Astrocyte (in vitro differentiated cells and primary cell): ENCODE measurements at places on chromosomes 6 and 20. TPM values are rescaled to one million over a fixed set of nuclear protein-coding genes. Genes with fewer than 3 reads are reported as not detected.

DNA sequence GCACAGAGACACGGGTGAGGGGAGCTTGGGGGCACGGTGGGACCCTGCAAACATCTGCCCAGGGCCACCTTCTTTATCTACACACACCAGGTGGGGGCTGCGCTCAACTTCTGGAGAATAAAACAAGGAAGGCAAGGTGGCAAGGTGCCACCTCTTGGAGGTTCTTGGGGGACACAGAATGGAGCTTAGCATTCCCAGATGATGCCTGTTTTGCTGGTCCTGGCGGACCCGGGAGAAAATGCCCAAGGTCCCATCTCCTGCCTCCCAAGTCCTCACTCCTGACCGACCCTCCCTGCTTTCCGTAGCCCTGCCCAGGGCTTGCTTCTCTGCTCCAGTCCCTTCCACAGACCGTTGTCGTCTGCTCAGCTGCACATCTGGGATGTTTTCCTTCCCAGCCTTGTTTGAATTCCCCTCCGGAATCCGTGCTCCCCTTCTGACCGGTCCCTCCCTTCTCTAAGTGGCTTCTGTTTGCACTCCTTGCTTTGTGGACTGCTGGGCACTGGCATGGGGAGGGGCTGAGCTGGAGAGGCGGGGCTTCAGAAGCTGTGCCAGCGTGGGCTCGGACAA is 13.1 kb downstream of the ITPR3 start:
- no peak for DNase-seq
- H3K36me3 ChIP-seq: no peaks in the 10 kb centered on the region
- peaks cover 14% of the 10 kb centered on the region for H3K4me1 ChIP-seq
- H3K27ac ChIP-seq: no peak overlapping the region

- peaks cover 6% of the 10 kb centered on the region for H3K36me3 ChIP-seq
- H3K27ac ChIP-seq: no peak overlapping the region
- no peak overlapping the region for H3K4me3 ChIP-seq
- no peaks in the 10 kb centered on the region for H3K27me3 ChIP-seq
- H3K4me1 ChIP-seq: peaks cover 5% of the 10 kb centered on the region
These were observed 4.0 kb downstream of the FUCA2 start for GRCh38 chr6:143507358-143508145.

DNA sequence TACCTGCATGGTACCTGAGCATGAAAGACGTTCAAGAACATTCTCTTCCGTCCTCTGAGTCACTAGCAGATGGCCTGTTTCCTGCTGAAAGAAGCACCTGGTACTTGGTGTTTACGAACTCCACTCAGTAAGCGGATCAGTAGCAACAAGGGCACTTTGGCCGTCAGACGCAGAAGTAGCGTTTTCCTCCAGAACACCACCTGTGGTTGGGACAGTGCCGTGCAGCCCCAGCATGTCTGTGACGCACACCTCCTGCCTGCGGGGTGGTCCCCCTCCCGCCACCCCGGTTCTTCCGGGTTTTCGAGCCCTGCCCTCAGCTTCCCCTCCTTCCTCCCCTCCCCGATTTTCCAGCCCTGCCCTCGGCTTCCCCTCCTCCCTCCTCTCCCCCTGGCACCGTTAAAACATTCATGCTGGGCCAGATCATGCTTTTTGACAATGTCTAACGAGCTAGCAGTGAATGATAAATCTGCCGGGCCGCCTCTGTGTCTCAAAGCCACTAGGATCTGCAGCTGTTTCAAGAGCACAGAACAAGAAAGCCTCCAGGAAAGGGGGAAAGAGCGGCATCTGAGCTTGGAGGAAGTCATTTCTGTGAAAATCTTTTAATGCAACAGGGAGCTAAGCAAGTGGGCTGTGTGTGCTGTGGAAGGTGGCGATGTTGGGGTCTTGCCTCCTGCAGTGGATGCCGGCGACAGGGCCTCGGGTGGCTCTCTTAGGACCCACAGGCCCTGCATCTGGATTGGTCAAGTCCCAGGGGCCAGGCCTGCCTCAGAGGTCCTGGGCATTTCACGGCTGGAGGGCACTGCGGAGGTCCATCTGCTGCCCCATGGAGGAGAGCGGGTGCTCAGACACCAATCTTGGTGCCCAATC is 207.9 kb downstream of the ERMARD start:
- H3K27me3 ChIP-seq: no peaks in the 10 kb centered on the region
- H3K27ac ChIP-seq: no peak overlapping the region
- DNase-seq: no peak

GRCh38 chr20:6590891-6591637 is 176.4 kb upstream of the BMP2 start:
- H3K4me1 ChIP-seq: peaks cover 21% of the 10 kb centered on the region
- H3K27me3 ChIP-seq: no peaks in the 10 kb centered on the region
- peak overlapping the region; percentile 33 for H3K27ac ChIP-seq
- peak; percentile 89 for DNase-seq

DNA sequence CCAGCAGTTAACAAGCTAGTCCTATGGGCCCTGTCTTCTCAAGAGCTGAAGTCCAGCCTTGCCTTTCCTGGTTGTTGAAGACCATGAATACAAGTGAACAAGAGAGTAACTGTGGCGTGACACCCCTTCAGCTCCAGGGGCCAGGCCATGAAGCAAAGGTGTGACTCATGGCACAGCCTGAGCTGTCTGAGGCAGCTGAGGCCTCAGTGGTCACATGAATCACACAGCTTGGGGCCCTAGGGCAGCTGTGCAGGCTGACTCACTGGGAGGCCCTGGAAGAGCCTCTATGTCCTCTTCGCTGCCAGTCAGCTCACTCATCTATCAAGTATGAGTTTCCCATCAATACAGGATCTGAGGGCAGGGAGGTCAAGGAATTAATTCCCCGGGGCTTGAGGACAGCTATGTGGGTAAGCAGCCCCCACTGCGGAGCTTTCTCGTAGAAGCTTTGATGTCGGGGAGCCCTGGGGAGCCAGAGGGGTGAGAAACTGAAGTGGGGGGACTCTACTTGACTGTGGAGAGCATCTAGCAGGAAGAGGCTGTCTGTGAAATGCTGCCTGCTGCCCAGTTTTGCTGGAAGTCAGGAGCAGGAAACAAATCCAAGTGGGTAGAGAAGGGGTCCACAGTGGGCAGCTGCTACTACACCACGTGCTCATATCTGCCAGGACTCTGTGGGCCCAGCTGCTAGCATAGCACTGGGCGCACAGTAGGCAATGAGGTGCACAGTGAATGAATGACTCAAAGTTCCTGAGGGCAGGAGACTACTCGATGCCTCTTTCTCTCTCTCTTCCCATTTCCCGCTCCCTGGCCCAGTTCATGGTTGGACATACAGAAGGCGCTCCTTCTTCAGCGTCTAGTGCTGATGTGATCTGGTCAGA is 13.7 kb upstream of the FAM83C start:
- peaks cover 85% of the 10 kb centered on the region for H3K4me1 ChIP-seq
- peak; percentile 100 for DNase-seq
- H3K27me3 ChIP-seq: no peaks in the 10 kb centered on the region

- H3K27ac ChIP-seq: no peak overlapping the region
- H3K4me3 ChIP-seq: no peak overlapping the region
- no peaks in the 10 kb centered on the region for H3K36me3 ChIP-seq
- no peak for DNase-seq
These were observed 15.6 kb downstream of the VGLL2 start for GRCh38 chr6:117280922-117281321.

- H3K4me3 ChIP-seq: peak overlapping the region; percentile 56
- peaks cover 1% of the 10 kb centered on the region for H3K36me3 ChIP-seq
- no peaks in the 10 kb centered on the region for H3K27me3 ChIP-seq
- peaks cover 33% of the 10 kb centered on the region for H3K4me1 ChIP-seq
- peak overlapping the region; percentile 74 for H3K27ac ChIP-seq
- DNase-seq: peak; percentile 68
These were observed 5.1 kb downstream of the TP53INP2 start for GRCh38 chr20:34709044-34709830.

DNA sequence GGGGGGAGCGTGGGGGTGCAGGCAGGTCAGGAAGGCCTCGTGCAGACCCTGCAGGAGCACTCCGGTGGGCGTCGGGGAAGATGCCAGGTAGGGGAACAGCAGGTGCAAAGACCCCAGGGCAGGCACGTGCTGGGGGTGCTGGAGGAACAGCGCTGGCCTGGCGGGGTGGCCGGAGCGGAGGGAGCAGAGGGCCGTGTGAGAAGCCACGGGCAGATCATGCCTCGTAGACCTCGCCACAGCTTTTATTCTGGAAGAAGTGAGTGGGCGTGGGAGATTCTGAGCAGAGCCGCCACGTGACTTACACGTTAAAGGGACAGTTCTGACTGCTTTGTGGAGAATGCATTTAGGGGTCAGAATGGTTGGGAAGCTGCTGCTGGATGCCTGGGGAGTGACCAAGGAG is 9.3 kb downstream of the NTSR1 start:
- no peaks in the 10 kb centered on the region for H3K36me3 ChIP-seq
- H3K27me3 ChIP-seq: peaks cover 24% of the 10 kb centered on the region
- H3K4me1 ChIP-seq: no peaks in the 10 kb centered on the region
- H3K4me3 ChIP-seq: no peak overlapping the region
- no peak overlapping the region for H3K27ac ChIP-seq
- no peak for DNase-seq

DNA sequence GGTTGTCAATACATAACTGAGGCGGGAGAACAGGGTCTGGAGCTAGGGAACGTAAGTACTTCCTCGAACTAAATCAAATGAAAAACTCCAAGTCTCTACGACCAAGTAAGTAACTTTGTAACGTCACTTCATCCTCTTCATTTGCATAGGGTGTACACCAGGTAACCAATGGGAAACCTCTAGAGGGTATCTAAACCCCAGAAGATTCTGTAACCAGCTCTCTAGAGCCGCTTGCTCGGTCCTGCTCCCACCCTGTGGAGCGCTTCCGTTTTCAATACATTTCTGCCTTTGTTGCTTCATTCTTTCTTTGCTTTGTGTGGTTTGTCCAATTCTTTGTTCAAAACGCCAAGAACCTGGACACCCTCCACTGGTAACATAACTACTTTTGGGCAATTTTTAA is 133.5 kb upstream of the TMEM170B start:
- H3K36me3 ChIP-seq: no peaks in the 10 kb centered on the region
- DNase-seq: no peak
- H3K4me1 ChIP-seq: no peaks in the 10 kb centered on the region
- no peaks in the 10 kb centered on the region for H3K27me3 ChIP-seq
- no peak overlapping the region for H3K4me3 ChIP-seq
- H3K27ac ChIP-seq: no peak overlapping the region

- DNase-seq: no peak
- no peak overlapping the region for H3K4me3 ChIP-seq
- no peaks in the 10 kb centered on the region for H3K27me3 ChIP-seq
- H3K36me3 ChIP-seq: no peaks in the 10 kb centered on the region
These were observed 497.0 kb downstream of the MAFB start for GRCh38 chr20:40192081-40192480.

Gene KCNG1
- 45.5 and 45.9 TPM in 2 replicates for total RNA-seq

Gene SLC17A4
- total RNA-seq: not detected in 2 replicates

Gene NHSL1
- 28.7 and 33.5 TPM in 2 replicates for total RNA-seq
